Lung (tissue), 17 donors: ENCODE measurements at places on chromosomes 11 and 22.

DNA sequence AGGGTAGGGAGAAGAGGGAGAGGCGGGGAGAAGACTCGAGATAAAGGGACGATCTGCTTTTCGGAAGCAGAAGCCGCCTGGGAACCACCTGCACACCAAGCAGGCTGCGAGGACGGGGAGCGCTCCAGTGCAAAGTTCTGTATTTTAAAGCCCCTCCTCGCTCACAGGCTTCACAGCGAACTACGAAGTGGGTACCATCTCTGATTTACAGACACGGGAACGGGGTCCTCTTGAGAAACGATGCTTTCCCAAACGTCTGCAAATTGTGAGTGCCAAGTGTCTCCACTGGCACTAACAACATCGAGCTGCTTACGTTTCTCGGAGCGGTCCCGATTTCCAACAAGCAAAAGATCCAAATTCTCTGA lies 700 bp upstream of the STX3 start:
- no peak for DNase-seq

DNA sequence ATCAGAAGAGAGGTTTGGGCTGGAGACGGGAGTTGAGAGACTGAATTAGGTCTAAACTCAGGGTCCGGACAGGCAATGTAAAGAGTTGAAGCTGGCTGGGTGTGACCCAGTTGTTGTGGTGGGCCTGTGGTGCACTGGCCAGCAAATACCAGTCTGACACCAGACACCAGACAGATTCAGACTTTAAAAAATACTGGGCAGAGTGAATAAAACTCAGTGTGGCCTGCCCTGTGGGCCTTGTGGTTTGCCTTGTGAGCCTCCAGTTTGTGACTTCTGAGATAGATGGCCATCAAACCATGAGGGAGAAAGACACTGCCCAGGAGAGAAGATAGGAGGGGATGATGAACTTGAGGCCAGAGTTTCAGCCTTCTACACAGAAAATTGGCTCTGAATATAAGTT lies 25.8 kb downstream of the RCN1 start:
- DNase-seq: no peak

DNA sequence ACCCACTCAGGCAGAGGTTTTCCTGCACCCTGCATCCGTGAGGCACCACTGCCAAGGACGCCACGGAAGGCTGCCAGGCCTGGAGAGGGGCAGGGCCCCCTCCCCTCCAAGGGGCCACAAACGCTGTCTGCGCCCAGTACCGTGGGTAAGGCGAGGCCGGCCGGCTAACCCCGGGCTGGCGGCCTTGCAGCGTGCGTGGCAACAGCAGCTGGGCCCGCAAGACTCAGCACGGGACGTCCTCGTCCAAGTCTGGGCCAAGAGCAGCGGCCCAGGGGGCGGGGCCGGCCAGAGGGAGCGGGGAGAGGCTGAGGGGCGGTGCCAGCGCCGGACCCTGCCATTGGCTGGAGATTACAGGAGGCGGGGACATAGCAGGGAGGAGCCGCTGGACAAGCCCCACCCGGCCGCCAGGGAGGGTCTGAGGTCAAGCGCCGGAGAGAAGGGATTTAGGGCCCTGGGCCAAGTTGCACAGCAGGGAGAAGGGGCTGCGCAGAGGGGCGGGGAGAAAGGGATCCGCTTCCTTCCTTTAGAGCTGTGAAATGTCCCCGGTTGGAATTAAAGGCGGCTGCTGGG lies 16.0 kb downstream of the SLC43A1 start:
- DNase-seq: peak; percentile 99

DNA sequence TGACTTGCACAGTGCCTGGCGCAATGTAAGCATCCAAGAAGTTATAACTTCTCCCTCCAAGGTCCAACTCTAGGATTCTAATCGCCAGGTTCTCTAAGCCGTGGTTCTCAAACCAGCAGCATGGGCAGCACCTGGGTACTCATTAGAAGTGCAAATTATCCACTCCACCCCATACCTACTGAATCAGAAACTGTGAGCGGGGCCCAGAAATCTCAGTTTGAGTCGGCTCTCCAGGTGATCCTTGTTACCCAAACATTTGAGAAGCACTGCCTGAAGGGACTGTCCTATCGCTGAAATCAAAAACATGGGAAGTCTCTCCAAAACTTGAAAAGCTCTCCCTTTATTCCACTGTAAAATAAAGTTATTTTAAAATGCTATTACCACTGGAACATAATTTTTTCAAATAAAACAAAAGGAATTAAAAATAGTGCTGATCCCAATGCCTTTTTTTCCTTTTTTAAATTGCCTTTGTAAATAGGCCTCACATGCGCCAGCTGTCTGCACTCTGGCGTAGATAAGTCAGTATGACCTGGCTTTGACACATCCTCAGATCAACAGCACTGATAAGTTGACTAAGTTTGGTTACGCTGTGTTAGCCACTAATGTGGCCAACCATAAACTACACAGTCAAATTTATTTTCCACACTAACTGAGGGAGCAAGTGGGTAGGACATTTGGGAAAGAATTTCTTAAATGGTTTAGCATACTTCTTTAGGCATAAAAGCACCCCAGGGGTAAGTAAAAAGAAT lies 8.4 kb upstream of the CTR9 start:
- DNase-seq: no peak

DNA sequence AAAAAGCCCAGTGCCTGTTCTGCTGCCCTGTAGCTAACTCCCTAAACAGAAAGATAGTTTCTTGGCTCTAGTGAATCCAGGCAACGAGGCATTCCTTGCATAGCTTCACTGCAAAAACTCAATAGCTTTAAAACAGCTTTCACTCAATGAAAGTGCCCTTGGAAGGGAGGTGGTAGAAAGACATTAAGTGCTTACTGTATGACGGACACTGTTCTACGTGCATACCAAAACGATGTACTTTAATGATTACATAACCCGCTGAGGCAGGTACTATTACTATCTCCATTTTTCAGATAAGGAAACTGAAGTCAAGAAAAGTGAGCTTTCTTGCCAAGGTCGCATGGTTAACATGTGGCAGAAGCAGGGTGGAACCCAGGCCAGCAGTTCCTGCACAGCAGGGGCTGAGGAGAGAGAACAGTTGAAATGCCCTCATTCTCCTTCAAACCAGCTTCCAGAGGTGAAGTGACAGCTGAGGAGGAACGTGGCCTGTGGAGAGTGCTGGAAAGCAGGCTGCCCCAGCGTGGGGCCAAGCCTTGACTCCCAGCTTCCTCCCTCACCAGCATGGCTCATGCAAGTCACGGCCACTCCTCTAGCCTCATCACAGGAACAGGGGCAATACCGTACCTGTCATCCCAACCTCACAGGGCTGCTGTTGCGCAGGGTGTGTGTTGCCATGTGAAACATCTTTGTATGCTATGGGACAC lies 227.5 kb upstream of the NARS2 start:
- DNase-seq: peak; percentile 70

GRCh38 chr11:110130642-110131238 lies 37.5 kb downstream of the ZC3H12C start:
- peak; percentile 55 for DNase-seq

DNA sequence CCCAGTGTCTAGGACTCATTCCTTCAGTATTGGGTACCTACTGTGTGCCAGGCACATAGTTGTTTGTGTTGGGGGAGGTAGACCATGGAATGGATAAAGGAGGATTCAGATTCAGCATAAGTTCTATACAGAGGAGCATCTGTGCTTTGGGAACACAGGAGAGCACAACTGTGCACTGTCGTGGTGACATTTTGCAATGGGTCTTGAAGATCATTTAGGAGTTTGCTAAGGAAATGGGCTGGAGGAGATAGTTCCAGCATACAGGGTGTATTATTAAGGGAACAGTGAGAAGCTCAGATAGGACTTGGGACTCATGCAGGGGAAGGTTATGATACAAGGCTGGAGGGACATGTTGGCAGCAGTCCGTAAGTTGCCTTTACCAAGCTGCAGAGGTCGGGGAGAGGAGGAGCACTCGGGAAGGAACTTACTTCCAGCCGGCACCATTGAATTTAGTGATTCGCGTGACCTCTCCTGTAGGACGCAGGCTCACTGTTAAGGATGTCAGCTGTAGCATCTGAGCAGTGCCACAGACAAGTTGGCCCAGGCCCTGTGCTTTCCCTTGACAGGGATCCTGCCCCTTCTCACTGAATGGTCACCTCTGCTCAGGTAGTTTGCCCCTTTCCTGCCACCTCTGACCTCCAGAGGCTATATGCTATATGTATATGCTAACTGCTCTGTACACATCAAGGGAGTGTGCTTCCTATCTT lies 25.6 kb downstream of the TREH start:
- DNase-seq: no peak

GRCh38 chr11:11178671-11179638 lies 174.1 kb downstream of the CSNK2A3 start:
- peak; percentile 46 for DNase-seq

GRCh38 chr11:29326757-29327156 lies 690.1 kb downstream of the KCNA4 start:
- no peak for DNase-seq

DNA sequence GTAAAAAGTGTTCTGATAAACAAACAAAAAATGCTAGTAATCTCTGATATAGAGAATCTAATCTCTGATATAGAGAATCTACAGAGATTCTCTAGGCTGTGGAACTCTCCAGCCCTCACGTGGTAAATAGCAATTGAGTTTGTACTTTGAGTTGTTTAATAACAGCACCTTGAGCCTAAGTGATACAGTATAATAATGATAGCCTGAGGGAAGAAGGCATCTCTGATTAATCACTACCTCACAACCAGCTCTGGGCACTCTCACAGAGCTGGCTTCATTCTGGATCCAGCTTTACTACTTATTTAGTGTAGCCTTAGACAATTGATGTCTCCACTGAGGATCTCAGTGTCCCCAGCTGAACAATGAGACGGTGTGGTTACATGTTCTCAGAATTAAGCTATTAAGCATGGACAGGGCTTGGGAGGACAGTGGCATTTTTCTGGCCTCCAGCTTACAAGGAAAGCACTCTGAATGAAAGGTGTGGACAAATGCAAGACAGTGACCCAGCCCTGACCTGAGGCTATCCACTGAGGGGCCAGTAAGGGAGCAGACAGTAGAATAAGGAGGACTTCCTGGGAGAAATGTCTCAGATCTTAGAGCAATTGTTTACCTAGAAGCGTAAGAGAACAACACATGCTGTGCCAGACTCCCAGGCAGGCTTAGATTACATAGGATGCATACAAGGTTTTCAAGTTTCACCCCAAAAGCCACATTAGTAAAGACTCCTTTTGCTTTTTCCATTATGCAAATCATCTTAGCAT lies 88.7 kb upstream of the DRD2 start:
- no peak for DNase-seq

DNA sequence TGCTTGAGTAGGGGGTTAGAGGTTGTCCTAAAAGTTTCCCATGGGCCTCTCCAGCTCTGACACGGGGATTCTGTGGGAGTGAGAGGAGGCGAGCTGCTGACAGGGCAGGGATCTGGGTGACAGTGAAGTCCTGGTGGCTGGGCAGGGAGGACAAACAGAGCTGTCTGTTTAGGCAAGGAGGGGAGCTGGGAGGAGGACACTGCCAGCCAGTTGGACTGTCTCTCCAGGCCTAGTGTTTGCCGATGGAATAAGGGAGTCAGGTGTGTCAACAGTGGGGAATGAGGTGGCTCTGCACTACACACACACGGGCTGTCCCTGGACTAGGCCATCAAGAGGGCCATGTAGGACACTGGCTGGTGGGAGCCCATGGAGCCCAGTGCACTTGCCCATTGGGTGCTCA lies 20.6 kb upstream of the SYT7 start:
- DNase-seq: no peak

DNA sequence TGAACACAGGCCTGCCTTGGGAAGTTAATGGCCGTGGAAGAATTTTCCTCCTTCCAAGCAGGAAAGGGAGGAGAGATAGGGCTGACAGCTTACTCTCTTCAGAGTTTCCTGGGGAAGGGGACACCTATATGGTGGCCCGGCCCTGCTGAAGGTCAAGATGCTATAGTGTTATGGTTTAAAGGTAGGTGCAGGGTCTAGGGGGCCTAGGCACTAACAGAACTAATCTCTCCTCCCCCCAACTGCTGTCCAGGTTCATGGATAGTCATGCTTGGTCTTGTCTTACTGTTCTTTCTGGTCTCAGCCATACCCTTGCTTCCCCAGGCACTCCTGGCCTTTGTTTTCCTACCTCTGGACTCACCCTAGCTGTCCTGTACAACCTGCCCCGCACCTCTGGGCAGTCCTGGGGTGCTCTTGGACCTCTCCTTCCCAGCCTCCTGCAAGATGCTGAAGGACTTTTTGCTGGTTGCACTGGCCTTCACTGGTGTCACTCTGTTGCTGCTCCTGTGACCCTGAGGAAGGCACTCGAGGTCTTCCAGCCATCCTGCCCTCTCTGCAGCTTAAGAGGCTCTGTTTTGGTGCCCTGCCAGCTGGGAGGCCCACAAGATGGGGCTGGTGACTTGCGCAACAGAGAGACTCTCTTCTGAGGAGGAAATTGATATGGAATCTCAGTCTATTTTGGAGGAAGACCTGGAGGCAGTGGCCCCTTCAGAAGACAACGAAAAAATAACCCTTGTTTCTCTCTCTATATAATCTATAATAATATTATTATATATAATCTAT lies 17.9 kb downstream of the SEC14L3 start:
- DNase-seq: peak; percentile 39

DNA sequence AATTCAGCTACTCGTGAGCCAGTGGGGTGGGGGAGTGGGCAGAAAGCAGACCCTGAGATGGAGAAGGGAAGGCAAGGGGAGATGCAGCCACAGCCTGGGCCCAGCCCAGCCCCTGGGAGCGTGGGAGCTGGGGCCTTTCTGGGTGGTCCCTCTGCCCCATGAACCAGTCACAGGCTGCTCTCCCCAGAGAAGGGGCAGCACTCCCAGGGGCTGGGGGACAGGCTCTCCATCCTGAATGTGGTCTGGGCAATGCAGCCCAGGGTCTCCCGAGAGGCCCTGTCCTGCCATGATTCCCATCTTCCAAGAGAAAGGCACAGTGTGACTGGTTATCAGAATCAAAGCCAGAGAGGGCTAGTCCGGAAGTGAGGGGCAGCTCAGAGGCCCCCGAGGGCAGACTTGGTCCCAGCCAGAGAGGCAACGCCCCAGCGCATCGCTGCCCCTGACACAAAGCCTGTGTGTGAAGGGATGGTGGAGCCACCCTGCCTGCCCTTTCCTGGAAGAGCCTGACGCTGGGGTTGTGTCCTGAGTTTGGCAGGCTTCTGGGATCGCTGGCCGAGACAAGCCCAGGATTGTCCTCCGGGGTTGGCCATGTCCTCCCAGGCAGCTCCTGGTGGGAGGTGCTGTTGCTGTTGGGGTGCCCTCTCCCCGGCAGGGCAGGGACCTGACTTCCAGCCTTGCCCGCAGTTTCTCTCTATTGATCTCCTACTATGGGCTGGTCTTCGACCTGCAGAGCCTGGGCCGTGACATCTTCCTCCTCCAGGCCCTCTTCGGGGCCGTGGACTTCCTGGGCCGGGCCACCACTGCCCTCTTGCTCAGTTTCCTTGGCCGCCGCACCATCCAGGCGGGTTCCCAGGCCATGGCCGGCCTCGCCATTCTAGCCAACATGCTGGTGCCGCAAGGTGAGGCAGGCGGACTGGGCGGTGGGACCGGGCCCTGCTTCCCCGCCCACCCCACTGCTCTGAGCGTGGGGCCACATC lies 23.8 kb upstream of the SLC22A12 start:
- DNase-seq: no peak

- DNase-seq: no peak
Measured at GRCh38 chr22:24023204-24023789, 12.2 kb downstream of the CABIN1 start.
